ENCODE measurements at places on chromosomes 13 and 19.
A peak's percentile ranks its signal among the peaks of the same experiment; 100 is the strongest.

DNA sequence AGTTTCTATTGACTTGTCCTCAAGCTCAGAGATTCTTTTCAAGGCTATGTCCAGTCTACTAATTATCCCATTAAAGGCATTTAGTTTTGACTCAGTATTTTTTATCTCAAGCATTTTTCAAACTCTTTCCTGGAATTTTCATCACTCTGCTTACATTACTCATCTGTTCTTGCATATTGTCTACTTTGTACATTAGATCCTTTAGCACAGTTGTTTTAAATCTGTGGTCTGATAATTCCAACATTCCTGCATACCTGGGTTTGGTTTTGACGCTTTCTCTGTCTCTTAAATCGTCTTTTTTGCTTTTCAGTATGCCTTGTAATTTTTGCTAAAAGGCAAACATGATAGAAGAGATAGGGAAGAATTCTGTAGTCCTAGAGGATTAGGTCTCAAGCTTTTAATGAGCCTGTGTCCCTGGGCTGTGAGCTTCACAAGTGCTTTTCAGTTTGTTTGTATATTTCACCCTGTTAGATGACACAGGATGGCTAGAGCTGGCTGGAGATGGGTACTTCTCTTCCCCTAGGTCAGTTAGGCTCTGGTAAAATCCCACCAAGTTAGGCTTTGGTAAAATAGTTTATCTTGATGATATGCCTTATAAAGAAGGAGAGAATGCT lies 46.1 kb upstream of the GPC6 start:
- no peak for DNase-seq

- no peak for DNase-seq
Measured at GRCh38 chr19:46466536-46467196, 4.7 kb downstream of the PNMA8A start.

DNA sequence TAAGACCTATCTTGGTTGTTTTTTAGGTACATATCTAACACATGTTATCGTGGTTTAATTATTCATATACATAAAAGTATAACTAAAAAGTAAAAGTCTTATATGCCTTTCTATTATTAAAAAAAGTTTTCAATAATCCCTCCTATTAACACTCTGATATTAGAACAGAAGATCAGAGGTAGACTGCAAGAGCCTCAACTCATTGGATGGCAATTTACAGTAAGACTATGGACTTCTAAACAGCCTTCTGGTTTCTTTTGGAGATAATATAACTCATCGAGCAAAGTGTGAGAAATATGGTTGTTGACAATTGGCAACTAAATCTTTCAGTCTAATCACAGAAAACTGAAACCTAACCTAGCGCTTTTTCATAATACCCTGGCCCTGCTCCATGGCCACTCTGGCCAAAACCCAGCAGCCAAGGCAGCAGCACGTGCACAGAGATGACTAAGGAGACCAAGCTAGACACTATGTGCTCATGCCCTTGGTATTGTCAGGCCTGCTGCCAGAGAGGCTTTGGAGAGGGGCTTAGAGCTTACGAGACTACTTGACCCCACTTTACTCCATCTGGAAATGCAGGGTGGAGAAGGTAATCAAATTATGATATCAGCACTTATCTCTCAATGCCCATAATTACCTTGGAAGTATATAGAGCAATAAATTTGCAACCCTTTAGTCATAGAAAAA lies 40.6 kb upstream of the EEF1AKMT1 start:
- DNase-seq, result peak; percentile 79

DNA sequence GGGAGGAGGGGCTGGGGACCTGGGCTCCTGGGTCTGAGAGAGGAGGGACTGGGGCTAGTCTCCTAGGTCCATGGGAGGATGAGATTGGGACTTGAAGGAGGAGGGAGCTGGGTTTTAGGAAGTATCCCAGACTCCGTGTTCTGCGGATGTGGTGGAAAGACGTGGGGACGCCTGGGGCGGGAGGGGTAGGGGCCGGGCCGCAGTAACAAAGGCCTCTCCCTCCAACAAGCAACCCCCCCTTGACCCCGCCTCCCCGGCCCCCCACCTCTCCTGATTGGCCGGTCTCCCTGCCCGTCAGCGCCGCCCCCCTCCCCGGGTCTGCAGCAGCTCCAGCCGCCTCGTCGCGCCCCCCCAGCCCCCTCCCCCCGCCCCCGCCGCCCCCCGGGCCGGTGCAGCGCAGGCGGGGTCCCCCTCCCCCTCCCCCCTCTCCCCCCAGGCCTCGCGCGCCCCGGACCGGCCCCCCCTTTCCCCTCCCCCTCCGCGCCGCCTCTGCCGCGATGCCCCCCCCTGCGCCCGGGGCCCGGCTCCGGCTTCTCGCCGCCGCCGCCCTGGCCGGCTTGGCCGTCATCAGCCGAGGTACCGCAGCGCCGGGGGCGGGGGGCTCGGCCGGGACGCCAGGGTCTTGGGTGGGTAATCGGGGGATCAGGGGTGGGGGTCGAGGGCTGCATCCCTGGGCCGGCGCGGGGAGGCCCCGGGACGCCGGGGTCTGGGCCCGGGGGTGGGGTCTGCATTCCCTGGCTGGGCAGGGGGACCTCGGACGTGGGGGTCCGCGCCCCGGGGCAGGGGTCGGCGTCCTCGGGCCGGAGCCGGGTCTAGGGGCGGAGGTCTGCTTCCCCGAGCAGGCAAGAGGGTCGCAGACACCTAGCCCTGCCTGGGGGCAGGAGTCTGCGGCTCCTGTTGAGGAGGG lies at the start of gene IGLON5:
Gene IGLON5 (plus strand): TSS at position 294 of the 907 bp plus-strand sequence. CDS start 204 bp downstream, at position 498.
- peak; percentile 73 for DNase-seq

DNA sequence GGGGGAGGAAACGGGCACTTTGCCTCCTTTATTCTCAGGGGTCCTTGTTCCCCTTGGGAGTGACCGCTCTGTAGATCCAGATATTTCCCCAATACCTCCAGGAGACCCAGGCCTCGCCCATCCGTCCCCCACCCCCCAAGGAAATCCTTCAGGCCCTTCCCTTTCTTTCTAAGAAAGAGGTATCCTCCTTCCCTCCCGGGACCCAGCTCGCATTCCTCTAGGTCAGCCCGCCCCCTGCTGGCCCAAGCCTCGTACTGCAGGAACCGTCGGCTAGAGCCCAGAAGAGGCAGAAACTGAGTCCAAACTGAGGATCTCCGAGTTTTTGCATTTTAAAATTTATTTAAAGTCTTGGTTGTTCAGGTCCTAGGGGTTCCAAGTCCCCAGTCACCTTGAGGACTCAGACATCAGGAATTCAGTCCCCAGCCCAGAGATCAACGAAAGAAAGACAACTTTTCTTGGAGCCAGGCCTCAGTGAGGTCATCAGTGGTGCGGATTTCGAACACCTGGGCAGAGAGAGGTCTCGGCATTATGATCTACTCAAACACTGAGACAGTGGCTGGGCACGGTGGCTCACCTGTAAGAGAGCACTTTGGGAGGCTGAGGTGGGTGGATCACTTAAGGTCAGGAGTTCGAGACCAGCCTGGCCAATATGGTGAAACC lies 7.5 kb upstream of the LRFN1 start:
- DNase-seq, result peak; percentile 95

- no peak for DNase-seq
Measured at GRCh38 chr13:45928843-45929242, 77.3 kb upstream of the SIAH3 start.

GRCh38 chr13:109998684-109999533 lies 212.5 kb upstream of the IRS2 start:
- peak; percentile 79 for DNase-seq

- no peak for DNase-seq
Measured at GRCh38 chr19:14114854-14115253, 2.7 kb downstream of the PRKACA start.

- no peak for DNase-seq
Measured at GRCh38 chr19:15618321-15618720, 3.3 kb downstream of the CYP4F8 start.

- no peak for DNase-seq
Measured at GRCh38 chr19:45547965-45548609, 36.5 kb downstream of the OPA3 start.

DNA sequence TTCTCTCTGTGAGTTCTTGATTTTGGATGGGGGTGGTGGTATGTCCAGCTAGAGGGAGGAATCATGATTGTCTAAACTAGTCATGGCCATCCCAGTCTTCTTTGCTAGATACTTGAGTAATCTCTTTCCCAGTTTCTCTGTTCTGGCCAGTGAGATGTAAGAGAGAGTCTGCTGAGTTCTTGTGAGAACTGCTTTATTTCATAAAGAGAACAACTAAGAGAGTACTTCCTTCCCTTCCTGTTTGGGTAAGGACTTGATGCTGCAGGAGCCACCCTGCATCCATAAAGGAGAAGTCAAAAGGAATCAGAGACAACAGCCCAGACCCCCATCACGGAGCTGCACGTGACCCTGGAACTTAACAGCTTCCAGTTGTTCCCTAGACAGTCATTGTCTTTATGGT lies 3.0 kb upstream of the RASL11A start:
- no peak for DNase-seq

DNA sequence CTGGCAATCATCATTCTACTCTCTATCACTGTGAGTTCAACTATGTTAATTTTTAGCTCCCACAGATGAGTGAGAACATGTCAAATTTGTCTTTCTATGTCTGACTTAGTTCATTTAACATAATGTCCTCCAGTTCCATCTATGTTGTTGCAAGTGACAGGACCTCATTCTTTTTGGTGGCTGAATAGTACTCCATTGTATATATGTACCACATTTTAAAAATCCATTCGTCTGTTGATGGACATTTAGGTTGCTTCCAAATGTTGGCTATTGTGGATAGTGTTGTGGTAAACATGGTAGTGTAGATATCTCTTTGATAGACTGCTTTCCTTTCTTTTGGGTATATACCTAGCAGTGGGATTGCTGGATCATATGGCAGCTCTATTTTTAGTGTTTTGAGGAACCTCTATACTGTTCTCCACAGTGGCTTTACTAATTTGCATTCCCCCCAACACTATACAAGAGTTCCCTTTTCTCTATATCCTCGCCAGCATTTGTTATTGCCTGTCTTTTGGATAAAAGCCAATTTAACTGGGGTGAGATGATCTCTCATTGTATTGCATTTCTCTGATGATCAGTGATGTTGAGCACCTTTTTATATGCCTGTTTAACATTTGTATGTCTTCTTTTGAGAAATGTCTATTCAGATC lies 124.1 kb downstream of the PCCA start:
- DNase-seq, result no peak

- peak; percentile 57 for DNase-seq
Measured at GRCh38 chr19:42250666-42251531, 4.0 kb downstream of the ERF start.

DNA sequence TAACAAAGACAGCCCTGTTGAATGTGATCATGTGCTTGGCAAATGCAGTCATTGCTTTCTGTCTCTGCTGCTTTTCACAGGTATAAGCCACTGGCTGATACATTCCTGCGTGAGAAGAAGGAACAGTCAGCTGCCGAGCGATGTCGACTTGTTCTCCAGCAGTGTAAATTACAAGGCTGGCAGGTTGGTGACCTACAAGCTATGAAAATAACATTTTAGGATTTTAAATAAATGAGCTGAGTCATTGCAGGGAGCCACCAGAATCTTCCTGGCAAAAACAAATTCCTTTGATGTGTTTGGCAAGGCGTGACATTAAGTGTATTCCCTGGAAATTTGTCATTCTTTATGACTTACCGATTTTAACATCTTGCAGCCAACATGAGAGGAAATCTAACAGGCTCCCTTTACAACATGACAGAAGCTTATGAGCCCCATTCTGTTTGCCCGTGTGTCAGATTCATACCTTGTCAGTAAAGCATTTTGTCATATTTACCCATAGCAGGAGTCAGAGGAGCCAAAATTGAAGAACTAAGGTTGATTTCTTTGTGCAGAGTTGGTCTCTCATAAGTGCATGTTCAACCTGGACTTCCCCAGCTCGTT lies 471.4 kb downstream of the MYO16 start:
- no peak for DNase-seq

All from eye (tissue), 1 donor.